ENCODE measurements at places on chromosomes 1 and 21. TPM values are rescaled to one million over a fixed set of nuclear protein-coding genes. Genes with fewer than 3 reads are reported as not detected.

ATP1A4 gene
- not detected for total RNA-seq

CCDC185 gene
- total RNA-seq = not detected

NID1 gene
- 0.44 TPM for total RNA-seq

CCDC181 gene
- not detected for total RNA-seq

DMAP1 gene
- total RNA-seq = 37.4 TPM

UHMK1 gene
- 61.6 TPM for total RNA-seq

DIRAS3 gene
- not detected for total RNA-seq

EPHA2 gene
- not detected for total RNA-seq

OR2T35 gene
- total RNA-seq = not detected

S100B gene
- total RNA-seq = not detected

SHISAL2A gene
- total RNA-seq = 6.0 TPM

CD1E gene
- total RNA-seq = not detected

IFNLR1 gene
- 3.1 TPM for total RNA-seq

SV2A gene
- 18.6 TPM for total RNA-seq

BNIPL gene
- 0.70 TPM for total RNA-seq

C1QTNF12 gene
- 4.1 TPM for total RNA-seq

CHRM3 gene
- total RNA-seq = not detected

LINGO4 gene
- total RNA-seq = 0.07 TPM

ANGPTL3 gene
- total RNA-seq = not detected

SLC19A2 gene
- 14.0 TPM for total RNA-seq

LIN28A gene
- not detected for total RNA-seq

DHRS3 gene
- total RNA-seq = 109 TPM

IL10RB gene
- 21.4 TPM for total RNA-seq

AGRN gene
- total RNA-seq = 25.8 TPM

TLCD4 gene
- total RNA-seq = 0.02 TPM

GUCA2A gene
- total RNA-seq = not detected

CLEC20A gene
- total RNA-seq = not detected

EVA1B gene
- total RNA-seq = 10.9 TPM
